CD4-positive, alpha-beta T cell treated with Interleukin-10 for 1 hour (primary cell): ENCODE measurements at places on chromosomes 16 and 17.
A peak's percentile ranks its signal among the peaks of the same experiment; 100 is the strongest.

DNA sequence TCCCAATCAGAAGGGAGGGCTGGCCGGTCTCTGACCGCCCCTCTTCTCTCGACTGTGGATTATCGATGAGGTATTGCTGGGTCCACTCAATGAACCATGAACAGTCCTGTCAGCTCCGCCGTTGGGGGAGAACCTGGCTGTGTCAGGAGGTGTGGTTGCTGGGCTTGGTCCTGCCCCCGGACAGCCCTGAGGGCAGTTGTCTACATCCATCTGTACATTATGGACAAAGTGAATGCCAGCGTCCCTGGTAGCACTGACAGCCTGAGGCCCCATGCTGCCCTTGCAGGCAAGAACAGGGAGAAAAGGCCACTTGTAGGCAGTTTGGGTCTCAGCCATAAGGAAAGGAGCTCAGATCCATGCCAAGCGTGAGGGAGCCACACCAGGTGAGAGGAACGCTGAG is 38.9 kb downstream of the ST3GAL2 start:
- DNase-seq = no peak

GRCh38 chr17:7262935-7263800 is 890 bp upstream of the CLDN7 start:
- DNase-seq = peak; percentile 25

DNA sequence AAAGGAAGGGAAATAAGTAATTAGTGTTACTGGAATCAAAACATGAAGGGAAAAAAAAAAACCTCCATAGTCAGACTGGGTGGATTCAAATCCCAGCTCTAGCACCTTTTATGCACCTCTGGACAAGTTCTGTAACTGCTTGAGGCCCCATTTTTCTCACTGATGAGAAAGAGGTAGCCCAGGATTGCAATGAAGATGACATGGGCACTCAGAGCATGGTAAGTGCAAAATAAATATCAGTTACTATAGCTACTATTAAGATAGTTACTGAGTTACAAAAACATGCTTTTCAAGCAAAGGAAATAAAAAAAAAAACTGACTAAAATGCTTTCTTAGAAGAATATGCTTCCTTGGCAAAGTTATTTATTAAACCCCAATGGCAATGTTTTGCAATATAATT is 58.8 kb downstream of the CEP95 start:
- no peak for DNase-seq

DNA sequence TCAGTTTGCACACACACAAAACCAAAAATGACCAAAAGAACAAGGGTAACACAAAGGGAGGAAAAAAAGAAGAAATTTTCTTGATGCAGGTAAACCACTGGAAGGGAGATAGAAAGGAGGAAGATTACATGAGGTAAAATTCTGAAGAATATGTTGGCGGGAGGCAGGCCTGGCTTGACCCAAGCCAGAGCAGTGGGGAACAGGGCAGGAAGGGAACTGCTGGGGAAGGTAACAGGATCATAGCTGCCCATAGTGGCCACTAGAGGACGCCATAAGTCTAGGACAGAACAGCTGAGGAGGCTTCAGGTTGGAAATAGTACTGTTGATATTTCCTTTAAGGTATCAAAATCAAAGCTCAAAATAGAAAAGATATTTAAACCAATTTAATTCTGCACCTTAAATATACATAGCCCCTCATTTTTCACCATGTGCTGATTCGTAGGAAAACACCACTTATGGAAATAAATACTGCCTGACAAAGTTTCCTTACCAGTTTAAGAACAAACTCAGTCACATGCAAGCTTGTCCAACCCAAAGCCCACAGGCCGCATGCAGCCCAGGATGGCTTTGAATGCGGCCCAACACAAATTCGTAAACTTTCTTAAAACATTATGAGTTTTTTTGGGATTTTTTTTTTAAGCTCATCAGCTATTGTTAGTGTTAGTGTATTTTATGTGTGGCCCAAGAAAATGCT is 15.5 kb downstream of the VPS35 start:
- DNase-seq = peak; percentile 67

- DNase-seq = no peak
These were observed 1.5 kb downstream of the SLC16A6 start for GRCh38 chr17:68289473-68289872.

- DNase-seq = no peak
These were observed 47.2 kb upstream of the CLEC18A start for GRCh38 chr16:69903865-69904415.

DNA sequence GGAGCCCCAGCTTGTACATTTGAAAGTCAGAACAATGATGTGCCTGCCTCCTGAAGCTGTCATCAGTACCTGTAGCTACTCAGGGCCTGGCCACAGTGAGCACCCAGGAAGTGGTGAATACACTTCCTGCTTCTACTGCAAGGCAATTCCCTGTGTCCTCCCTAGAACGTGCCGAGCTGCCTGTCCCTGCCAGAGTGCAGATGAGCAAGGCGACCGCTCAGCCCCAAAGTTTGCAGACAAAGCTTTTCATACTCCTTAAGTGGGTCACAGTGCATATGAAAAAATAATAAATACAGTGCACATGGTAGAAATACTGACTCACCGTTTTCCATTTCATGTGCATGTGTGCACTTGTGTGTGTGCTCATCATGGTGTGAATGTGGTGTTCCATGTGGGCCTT is 77.3 kb downstream of the MPRIP start:
- peak; percentile 68 for DNase-seq

DNA sequence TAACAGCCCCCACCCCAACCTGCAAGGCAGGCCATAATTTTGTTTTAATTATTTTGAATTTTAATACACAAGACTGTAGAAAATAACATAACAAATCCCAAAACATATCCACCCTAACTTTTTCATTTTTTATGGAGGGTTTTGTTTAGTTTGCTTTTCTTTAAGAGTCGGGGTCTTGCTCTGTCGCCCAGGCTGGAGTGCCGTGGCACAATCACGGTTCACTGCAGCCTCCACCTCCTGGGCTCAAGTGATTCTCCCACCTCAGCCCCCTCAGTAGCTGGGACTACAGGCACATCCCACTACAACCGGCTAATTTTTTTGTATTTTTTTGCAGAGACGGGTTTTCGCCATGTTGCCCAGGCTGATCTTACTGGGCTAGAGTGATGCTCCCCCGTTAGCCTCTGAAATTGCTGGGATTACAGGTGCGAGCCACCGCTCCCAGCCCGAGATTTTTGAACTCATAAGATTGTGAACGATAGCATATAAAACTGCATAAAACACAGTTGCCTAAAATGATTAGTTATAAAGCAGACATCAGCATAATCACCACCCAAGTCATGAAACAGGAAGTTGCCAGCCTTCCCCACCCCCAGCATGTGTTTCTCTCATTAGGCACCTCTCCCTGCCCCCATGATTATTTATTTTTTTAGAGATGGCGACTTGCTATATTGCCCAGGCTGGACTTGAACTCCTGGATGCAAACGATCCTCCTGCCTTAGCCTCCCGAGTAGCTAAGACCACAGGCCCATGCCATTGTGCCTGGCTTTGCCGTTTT is 13.6 kb upstream of the DOC2B start:
- DNase-seq = no peak

GRCh38 chr16:81006211-81006812 is 373 bp downstream of the CMC2 start:
- peak; percentile 74 for DNase-seq

DNA sequence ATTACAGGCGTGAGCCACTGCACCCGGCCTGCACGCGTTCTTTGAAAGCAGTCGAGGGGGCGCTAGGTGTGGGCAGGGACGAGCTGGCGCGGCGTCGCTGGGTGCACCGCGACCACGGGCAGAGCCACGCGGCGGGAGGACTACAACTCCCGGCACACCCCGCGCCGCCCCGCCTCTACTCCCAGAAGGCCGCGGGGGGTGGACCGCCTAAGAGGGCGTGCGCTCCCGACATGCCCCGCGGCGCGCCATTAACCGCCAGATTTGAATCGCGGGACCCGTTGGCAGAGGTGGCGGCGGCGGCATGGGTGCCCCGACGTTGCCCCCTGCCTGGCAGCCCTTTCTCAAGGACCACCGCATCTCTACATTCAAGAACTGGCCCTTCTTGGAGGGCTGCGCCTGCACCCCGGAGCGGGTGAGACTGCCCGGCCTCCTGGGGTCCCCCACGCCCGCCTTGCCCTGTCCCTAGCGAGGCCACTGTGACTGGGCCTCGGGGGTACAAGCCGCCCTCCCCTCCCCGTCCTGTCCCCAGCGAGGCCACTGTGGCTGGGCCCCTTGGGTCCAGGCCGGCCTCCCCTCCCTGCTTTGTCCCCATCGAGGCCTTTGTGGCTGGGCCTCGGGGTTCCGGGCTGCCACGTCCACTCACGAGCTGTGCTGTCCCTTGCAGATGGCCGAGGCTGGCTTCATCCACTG is at the start of gene BIRC5:
Gene BIRC5, plus strand, starts transcription at position 238 of the 690 bp plus-strand sequence. Its CDS starts 64 bp downstream, at position 302.
- peak; percentile 89 for DNase-seq

- no peak for DNase-seq
These were observed 5.6 kb downstream of the NFE2L1 start for GRCh38 chr17:48053758-48054237.

- no peak for DNase-seq
These were observed 54.7 kb upstream of the PVALEF start for GRCh38 chr17:81110488-81111040.

- no peak for DNase-seq
These were observed 151.0 kb upstream of the TOX3 start for GRCh38 chr16:52697971-52698370.

GRCh38 chr17:11503308-11504035 is 94.8 kb upstream of the DNAH9 start:
- no peak for DNase-seq

DNA sequence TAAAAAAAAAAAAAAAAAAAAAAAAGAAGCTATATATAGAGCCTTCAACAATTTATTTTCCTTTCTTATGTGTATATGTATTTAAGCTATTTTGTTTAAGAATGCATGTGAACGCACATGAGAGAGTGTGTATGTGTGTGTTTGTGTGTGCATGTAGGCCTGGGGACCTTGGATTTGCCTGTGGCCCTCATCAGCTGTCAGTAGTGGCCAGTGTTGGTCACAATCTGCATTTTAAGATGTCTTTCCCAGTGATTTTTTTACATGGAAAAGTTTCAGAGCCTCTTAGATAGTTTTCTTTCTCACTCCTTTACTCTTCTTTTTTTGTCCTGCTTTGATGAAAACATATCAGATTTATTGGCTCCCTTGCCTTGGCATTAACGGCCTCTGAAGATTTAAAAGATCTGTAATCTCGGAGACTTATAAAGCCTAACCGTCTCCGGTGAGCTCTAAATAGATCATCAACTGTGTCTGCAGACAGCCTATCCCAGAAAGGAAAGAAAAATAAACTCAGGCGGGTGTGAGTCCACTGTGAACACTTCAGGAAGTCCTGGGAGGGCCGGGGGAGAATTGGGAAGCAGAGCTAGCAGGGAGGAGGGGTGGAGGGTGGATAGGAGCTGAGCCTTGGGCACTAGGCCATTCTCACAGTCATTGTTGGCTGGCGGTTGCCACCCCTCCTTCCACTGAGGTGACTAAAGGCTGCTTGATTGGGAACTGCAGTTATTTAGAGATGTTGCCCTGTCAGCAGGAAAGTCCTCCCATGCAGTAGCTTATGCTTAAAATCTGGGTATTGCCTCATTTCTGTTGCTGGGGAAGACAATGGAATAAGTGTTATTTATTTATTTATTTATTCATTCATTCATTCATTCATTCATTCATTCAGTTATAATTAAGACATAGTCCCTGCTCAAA is 86.8 kb downstream of the WWP2 start:
- no peak for DNase-seq

DNA sequence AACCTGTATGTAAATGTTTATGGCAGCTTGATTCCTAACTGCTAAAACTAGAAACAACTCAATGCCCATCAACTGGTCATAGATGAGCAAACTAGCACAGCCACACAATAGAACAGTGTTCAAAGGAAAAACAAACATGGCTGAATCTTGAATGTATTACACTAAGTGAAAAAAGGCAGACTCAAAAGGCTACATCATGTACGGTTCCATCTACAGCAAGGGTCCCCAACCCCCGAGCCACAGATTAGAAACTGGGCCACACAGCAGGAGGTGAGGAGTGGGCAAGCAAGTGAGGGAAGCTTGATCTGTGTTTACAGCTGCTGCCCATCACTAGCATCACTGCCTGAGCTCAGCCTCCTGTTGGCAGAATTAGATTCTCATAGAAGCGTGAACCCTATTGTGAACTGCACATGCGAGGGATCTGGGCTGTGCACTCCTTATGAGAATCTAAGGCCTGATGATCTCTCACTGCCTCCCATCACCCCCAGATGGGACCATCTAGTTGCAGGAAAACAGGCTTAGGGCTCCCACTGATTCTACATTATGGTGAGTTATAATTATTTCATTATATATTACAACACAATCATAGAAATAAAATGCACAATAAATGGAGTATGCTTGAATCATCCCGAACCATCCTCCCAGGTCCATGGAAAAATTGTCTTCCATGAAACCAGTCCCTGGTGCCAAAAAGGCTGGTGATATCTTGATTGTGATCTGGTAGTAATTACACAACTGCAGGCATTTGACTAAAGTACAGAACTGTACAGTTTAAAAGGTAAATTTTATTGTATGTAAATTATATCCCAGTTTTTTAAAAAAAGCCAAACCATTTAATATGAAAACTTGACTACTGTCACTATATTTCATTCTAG is 7.7 kb downstream of the CEP20 start:
- no peak for DNase-seq

DNA sequence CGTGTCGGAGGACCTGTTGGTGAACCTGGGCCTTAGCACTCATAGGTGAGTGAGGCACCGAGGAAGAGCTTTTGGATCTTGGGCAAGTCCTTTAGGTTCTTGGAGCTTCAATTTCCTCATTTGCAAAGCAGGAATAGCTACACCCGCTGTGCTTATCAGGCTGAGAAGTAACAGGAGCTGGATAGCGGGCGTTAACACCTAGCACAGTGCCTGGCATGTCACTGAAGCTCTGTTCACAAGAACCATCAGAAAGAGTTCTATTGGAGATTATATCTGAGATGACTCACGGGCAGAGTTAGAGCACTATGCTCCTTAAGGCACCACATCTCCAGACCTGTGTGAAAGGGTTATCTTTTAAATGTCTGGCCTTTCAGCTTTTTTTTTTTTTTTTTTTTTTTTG is 12.8 kb downstream of the MEOX1 start:
- no peak for DNase-seq

DNA sequence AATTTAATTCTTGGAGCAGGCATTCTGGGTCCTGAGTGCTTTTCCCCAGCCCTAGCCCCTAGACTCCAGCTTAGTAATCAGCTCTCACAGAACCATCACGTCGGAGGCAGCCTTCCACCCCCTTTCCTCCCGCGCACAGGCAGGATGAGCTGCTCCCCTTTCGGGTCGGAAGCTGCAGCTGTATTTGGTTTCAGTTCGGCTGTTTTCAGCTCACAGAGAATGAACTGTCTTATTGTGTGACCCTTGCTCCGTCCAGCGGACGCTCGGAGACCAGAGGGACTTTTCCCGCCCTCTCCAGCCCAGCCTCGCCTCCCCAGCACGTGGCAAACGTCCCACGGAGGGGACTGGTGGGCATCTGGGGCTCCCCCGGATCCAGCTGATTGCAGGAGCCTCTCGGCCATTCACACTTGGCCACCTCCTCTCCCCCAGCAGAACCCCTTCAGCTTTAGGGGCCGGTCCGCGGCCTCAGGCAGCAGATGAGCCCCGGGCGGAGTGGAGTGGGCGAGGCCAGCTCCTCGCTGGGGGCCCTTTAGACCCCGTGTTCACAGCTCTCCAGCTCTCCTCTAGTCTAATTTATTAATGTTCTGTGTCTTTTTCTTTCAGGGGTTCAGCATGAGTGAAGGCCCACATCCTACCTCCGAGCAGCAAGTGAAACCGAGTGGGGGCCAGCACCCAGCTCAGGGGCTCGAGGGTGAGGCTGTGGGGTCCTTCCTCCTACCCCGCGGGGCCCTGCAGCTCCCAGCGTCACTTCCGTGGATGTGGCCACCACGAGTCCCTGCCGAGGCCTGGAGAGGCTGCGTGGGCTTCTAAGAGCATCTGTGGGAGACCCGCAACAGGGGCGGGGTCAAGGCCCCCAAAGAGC is 863 bp upstream of the UTS2R start:
- peak; percentile 15 for DNase-seq

GRCh38 chr16:52318302-52319009 is 228.5 kb downstream of the TOX3 start:
- DNase-seq = no peak
